ENCODE measurements at places on chromosomes 5 and 9.
A peak's percentile ranks its signal among the peaks of the same experiment; 100 is the strongest.

- no peak for DNase-seq
Observed at GRCh38 chr5:112978836-112979235, 2.2 kb downstream of the DCP2 start.

DNA sequence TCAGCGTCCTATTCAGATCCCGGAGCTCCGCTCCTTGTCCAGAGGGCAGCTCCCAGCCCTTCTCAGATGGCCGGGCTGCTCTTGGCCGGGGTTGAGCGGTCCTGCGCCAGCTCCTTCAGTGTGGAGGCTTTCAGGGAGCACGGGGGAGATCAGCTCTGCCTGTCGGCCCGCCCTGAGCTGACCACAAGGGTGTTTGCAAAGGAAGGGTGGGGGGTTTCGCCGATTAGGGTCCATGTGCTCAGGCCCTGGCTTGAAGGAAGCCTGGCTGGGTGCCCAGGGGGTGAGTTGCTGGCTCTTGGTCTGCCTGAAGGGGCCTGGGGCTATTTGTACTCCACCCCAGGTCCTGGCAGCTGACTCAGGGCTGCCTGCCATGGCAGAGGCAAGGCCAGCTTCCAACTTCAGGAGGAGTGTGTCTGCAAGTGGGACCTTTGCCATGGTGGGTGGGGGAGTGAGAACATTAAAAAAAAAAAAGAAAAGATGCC lies 250.1 kb upstream of the KLF4 start:
- peak; percentile 63 for DNase-seq

DNA sequence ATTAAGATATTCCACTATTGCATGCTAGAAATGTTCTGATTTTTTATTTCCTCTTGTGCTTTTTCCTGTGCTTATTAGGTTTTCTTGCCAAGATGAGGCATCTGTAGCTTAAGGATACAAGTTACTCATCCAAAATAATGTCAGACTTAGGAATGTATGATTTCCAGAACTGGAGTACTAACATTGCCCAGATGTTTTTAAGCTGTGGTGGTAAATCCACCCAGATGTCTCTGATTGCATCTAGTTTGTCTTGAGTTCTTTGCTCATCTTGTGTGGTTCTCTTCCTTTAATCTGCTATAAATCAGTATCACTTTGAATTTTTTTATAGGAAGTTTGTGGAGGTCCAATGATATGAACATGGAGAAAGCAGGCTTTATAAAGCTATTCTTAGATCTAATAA lies 337.5 kb upstream of the ZNF608 start:
- no peak for DNase-seq

DNA sequence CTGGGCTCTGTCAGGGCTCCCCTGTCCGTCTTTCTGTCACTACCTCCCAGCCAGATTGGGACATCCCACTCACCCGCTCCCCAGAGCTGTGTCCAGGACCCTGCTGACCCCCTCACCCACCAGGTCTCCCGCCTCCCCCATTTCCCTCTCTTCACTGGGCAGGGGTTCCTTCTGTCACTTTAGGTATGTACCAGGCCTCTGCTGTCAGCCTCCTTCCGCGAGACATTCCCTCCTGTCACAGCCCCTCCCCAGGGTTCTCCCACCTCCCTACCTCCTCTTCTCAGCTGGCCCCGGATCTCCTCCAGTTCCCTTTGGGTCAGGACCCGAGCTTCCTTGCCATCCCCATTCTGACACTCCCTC lies 488 bp downstream of the POLR1E start:
- no peak for DNase-seq

GRCh38 chr5:169602535-169602934 lies 19.0 kb downstream of the SPDL1 start:
- no peak for DNase-seq

All from Ammon's horn (tissue), 1 donor.